ENCODE measurements at places on chromosomes 6 and 20.

GRCh38 chr6:74805916-74806696, 399.7 kb downstream of the COL12A1 start:
- no peak for DNase-seq

DNA sequence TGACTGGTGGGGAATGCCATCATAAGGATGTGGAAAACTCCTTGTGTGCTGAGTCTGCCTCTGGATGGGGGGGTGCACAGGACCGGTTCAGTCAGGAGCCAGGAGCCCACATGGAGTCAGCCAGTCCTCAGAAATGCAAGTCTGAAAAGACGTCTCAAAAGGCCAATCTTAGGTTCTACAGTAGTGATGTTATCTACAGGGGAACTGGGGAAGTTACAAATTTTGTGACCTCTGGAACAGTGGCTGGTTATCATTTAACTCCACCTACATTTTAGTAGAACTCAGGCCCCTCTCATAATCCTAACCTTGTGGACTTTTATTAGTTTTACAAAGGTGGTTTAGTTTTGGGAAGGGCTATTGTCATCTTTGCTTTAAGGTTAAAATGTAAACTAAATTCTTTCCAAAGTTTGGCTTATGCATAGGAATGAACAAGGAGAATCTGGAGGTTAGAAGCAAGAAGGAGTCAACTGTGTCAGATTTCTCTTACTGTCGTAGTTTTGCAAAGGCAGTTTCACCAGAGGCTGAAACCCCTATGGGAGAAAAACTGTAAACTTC, 13.7 kb upstream of the TBC1D22B start:
- DNase-seq = no peak

GRCh38 chr6:125754566-125754965, 5.1 kb downstream of the HEY2 start:
- no peak for DNase-seq

DNA sequence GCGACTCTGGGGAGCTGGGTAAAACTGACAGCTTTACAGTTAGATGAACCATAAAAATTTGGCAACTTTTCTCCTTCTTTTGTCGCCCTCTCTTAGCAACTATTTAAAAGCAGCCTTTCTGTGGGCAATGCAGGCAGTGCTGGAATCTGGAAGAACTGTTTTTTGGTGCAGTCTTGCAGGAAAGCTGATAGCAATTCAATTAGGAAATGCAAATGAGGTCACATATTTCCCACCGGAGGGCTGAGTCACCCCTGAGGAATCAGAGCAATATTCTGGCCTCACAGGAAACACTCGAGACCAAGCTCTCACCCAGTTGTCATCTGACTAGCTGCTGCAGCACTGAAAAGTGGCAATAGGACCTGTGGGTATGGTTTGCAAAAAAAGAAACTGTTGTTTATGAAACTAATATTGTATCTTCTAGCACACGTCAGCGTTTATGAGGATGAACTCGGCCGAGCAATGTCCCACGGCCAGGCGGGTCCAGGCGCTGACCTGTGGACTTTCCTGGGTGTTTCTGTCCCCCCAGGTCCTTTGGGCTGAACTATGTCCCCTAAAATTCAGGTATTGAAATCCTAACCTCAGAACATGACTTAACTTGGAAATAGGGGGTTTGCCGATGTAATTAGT, 312.3 kb downstream of the TAF4 start:
- peak; percentile 81 for DNase-seq

GRCh38 chr20:58037631-58038030, 190.8 kb downstream of the ANKRD60 start:
- DNase-seq = no peak

- no peak for DNase-seq
These were observed 59.2 kb upstream of the DUSP22 start for GRCh38 chr6:232982-233640.

- DNase-seq = no peak
These were observed 25.7 kb downstream of the DST start for GRCh38 chr6:56616967-56617366.

- peak; percentile 65 for DNase-seq
These were observed 117.9 kb upstream of the THBS2 start for GRCh38 chr6:169371344-169372127.

- DNase-seq = peak; percentile 17
These were observed 83.0 kb downstream of the HFE start for GRCh38 chr6:26170181-26170580.

DNA sequence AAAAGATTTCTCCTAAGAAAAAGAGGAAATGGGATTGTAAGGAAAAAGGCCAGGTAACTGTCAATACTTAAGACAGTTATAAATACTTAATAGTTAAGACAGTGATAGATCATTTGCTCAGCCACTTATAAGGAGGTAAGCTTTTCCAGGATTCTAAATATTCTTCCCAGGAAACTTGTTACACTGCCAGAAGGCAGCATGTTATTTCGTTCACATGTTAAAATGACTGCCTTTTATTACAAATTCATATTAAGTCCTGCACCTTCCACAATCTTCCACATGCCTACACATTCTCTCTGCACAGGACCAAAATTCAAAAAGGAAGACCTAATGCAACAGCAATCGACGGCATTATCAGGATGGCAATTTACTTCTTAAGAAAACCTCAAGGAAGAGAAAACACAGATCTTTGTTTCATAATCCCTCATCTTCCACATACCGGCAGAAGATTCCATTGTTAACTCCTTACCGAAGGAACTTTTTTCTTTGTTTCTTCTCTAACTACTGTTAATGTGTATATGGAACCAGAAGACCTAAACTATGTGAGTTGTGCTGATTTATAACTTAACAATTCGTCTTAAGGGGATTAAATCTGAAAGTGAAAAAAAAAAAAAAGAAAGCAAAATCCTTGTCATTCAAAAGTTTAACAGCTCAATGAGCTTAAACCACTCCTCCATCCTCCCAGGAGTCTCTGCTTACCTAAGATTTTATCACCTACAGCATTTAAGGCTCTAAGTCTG, 799 bp downstream of the TAAR2 start:
- DNase-seq = no peak

DNA sequence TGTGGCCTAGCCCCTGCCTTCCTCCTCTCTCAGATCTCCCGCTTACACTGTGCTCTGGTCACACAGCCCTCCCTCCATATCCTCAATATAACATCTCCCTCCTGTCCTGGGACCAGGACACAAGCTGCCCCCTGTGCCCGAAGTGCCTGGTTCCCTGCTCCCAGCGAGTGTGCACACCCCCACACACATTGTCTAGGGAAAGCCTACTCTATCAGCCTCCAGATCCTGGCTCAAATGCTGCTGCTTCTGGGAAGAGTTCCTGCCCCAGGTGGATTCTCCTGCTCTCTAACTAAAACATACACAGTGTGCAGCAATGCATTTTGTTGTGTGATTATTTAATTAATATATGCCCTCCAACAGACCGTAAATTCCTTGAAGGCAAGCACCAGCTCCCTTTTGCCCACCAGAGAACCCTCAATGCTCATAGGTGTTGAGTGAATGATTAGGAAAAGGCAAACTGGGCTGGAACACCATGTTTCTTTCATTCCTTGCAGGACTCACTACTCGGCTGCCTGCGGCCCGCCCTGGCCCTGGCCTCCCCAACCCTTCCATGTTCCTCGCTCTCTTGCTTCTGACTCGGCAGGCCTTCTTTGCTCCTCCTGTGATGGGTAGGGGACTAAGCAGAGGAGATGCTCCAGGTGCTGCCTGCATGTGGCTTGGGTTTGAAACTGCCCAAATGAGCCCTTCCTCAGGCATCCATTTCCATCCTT, 194.6 kb downstream of the ZDHHC14 start:
- DNase-seq = no peak

GRCh38 chr6:69775941-69776340, 20.9 kb downstream of the LMBRD1 start:
- no peak for DNase-seq

- no peak for DNase-seq
These were observed 28.6 kb downstream of the RING1 start for GRCh38 chr6:33236852-33237251.

DNA sequence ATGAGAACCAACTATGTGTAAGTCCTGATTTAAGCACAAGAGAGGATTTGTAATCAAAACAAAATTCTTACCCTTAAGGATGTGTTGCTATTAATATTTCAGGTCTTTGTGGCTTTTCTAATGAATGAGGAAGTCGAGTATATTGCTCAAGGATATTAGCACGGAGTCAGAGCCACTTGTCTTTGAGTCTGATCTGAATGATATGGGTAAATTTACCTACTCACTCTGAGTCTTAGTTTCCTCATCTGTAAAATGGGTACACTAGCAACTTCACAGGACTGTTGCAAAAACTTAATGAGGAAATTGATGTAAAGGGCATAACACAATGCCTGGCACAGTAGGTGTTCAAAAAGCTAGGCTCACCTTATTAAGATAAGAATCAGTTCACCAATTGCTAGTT, 30.0 kb upstream of the QKI start:
- no peak for DNase-seq

DNA sequence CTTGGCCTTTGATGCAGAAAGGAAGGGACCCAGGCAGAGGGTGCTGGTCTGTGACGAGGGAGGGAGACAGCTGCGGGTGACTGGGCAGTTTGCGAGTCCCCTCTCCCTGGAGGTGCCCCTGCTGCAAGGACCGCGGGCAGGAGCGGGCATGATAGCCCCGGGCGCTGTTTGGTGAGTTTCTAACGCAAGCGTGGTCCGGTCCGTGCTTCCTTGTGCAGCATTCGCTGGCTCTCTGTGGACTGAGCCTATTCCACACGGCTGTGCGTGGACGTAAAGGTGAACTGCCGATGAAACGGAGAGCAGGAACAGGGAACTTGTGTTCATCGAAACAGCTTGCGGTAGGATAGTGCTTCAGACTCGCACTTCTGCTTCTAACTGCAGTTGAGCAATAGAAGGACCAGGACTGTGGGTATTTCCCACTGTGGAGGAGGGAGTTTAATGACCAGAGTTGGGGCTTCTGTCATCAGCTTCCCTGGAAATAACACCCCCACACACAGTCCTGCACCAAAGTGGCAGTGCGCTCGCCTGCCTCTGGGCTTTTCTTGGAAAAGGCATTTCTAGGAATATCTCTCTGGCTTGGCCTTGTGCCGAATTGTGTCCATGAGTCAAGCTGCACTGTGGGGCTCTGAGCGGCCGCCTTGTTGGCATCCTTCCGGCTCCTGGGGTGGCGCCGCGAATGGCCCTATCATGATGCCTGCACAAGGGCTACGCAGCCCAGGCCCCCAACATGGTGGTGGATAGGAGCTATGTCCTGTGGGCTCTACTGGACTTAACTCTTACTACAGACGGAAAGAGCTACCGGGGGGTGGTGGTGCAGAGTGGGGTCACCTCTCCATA, 48.9 kb downstream of the DUSP22 start:
- DNase-seq = no peak

DNA sequence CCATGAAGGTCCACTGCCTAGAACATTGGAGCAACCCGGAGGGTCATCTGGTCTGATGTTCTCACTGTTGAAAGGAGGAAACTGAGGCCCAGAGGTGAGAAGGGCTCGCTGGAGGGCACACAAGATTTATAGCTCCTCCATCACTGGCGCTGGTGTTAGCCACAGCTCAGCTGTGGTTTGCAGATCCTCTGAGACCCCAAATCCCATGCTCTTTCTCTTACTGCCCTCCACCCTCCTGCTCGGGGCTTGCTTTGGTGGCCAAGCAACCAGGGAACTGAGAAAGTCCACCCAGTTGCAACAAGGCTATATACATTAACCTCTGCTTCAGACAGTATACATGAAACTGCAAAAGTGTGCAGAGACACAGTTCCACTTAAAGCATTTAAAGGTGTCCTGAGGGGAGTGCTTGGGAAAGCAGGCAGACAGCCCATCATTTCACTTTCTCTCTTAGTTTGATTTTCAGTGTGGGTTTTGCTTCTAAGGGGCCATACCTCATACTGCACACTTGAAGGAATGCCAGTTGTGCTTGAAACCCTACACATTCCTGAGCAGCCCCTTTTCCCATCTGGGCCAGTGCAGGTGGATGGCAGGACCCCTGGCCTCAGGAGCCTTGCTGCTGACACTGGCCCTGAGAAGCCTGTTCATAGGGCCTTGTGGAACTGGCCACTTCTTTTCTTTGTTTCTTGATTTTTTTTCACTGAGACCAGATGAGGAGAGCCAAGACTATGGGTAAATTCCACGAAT, 347.6 kb downstream of the CDC5L start:
- DNase-seq = no peak

DNA sequence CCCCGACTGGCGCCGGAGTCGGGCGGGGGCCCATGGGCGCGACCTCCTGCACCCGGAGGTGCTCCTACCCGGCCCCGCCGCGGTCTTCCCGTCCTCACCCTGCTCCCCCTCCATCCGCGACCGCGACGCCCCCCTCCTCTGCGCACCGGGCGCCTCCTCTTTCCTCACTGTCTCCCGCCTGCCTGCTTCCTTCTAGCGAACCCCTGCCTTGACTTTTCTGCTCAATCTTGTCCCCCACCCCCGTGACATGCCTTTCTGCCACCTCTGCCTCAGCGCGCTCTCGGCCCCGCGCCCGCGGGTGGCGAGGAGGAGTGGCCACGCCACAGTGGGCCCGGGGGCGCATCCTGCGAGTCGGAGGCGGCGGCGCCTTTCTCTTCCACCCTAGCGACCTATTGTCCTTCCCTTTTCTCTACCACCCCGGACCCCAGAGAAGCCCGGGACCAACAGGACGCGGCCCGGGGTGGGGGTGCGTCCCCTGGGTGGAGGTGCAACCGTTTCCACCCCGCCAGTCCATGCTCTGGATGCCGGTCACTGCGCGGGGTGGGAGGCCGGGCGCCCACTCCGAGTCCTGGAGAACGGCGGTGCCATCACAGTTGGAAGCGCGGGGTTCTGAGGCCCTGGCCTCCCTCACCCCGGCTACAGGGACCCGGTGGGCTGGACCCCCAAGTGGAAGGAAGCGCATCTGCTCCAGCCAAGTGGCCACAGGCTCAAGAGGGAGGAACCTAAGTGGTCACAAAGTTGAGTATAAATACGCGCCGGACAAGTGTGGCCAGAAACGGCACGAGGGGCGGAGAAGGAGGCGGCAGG, 2.0 kb downstream of the PDE10A start:
- DNase-seq = no peak

DNA sequence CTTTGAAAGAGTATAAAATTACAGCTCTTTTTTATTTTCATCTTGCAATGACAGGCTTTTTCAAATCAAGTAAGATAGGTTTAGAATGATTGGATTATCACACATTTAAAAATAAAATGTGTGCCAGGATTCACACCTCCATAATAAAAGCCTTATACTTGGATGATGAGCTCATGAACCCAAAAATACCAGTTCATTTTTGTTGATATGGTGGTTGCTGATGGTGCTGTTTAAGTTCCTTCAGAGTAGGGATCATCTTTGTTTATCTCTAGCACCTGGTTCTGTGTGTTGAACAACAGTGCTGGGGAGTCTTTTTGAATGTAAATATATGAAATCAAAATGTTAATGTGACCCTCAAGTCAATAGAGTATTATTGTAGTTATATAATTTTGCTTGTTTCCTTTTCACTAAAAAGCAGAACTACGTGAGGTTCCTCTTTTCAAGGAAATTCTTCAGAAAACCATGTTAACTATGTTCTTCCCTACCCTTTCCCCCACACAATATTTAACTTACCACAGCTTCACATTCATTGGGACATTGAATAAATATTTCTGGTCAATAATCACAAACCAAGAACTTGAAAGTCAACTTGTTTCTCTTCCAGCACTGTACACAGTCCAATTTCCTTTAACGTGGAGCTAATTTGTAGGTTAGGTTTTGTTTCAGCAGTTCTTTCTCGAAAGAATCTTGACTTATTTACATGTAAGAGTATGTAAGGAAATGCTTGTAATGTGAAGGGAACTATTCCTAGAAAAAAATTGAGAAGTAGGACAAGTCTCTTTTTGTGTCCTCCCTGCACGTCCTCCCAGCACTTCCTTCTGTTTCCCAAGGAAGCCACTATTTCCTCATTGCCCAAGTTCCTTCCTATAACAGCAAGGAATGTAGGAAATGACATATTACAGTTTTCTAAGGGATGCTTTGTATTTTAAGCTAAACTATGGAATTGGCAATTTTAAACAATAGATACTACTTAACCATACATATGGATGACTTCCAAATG, 945.9 kb upstream of the CITED2 start:
- no peak for DNase-seq

GRCh38 chr6:164749221-164750064, 560.0 kb downstream of the C6orf118 start:
- DNase-seq = peak; percentile 89

Data from fibroblast of skin of right biceps (primary cell).